ENCODE measurements at places on chromosomes 11 and 22.

- no peak for DNase-seq
These were observed 23.2 kb upstream of the GLYATL1B start for GRCh38 chr11:59062602-59063529.

- DNase-seq: no peak
These were observed 46.7 kb upstream of the PARVG start for GRCh38 chr22:44133901-44134571.

- no peak for DNase-seq
These were observed 206.3 kb upstream of the BLID start for GRCh38 chr11:122322329-122322728.

GRCh38 chr11:72037554-72038311, 39.0 kb downstream of the IL18BP start:
- no peak for DNase-seq

- no peak for DNase-seq
These were observed 3.6 kb downstream of the CTSW start for GRCh38 chr11:65883058-65883761.

DNA sequence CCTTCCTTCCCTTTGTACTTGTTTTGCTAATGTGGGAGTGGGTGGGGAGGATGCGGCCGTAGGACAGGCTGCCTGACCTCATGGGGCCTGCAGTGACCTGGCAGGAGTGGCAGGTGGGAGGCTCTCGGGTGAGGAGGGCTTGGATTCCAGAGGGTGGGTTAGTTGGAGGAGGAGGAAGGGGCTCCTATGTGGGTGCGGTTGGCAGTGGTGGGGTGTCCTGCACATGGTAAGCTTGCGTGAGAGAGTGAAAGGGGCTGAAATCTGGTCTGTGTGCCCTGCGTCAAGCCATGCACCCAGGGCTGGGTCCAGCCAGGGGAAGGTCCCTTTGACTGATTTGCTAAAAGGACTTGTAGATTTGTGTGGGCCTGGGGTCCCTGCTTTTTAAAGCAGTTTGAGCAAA, 90.7 kb upstream of the OR4B1 start:
- DNase-seq: no peak

DNA sequence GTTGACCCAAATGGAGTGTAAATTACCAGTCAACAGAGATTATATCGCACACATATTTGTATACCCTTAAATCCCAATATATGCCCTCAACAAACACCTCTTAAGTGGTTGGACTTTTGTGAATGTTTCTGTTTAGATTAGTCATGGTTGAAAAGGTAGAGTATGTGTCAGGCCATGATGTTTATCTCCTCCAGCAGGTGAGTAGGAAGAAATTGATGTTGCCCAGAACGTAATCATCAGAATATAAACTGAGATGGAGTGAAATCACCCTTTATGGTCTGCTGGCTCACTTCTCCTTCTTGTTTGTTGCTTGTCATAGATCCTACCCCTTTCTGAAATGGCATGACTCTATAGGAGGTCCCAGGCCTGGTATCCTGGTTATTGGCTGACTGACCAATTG, 431.8 kb downstream of the ETS1 start:
- no peak for DNase-seq

DNA sequence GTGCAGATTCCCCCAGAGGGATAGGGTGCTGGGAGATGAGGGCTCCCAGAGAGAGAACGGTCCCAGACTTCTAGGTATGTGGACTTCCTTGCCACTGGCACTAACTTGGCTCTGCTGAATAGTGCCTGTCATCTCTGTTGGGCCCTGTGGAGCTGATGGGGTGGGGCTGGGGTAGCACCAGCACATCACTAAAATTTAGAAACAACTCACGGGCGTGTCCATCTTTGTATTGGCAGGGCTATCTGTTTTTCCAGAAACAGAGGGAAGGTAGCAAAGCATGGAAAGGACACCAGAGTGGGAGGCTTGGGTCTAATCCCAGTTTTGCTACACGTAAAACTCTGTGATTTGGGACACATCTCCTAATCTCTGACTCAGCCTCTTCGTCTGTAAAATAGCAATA, 25.8 kb downstream of the SWAP70 start:
- DNase-seq: no peak

- DNase-seq: no peak
These were observed 69.2 kb upstream of the GRK3 start for GRCh38 chr22:25495285-25495684.

DNA sequence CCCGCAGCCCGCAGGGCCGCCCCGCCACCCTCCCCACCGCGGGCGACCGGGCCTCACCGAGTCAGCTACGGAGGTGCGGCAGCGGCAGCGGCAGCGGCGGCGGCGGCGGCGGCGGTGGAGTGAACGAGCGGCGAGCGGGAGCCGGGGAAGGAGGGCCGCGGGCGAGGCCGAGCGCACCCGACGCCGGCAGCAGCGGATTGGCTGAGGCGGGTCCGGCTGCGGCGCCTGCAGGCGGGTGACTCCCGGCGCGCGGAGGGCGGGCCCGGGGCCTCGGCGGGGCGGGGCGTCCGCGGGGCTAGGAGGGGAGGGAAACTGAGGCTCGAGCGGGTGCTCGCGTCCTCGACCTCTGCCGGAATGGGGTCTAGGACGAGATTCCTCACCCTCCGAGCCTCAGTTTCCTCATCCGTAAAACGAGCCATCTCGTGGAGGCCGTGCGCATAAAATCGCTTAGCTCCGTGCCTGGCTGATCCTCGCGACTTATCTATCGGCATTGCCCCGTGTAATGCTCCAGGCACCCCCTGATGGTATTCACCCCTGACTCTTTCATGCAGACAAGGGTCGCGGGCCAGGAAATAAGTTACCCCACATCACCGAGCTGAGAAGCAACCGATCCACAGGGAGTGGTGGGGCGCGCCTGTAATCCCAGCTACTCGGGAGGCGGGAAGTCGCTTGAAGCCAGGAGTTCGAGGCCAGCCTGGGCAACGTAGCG, at the start of gene CPT1A:
Gene CPT1A (minus strand): TSS at position 199 of the 709 bp plus-strand sequence. CDS start 26,442 bp downstream, outside the sequence.
- DNase-seq: peak; percentile 55

GRCh38 chr11:33507967-33508366, 192.7 kb downstream of the C11orf91 start:
- DNase-seq: no peak

- no peak for DNase-seq
These were observed 22.0 kb upstream of the MAPK1 start for GRCh38 chr22:21889251-21889990.

GRCh38 chr11:46918083-46918787, at the start of gene LRP4:
Gene LRP4 (minus strand): TSS chr11:46918550. CDS start chr11:46918379, 171 bp downstream.
- peak; percentile 39 for DNase-seq

DNA sequence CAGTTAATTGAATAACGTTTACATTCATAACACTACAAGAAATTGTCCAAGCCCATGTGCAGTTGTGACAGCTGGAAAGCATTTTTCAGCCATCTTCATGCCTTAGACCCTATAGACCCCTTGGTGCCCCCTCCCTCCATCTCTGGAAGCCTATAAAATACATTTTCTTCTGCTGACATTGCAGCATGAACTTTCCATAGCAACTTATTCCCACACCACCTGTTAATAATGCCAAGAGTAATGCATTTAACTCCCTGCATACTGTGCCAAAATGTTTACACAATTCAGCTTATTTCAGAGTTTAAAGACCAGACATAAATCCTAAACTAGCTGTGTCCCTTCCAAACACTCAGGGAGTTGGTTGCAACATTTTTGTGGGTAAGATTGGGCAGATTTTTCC, 143.0 kb upstream of the ARHGAP20 start:
- DNase-seq: no peak

- no peak for DNase-seq
These were observed 62.5 kb upstream of the SUSD2 start for GRCh38 chr22:24118689-24119384.

GRCh38 chr11:126327281-126328000, 23.6 kb downstream of the DCPS start:
- no peak for DNase-seq

DNA sequence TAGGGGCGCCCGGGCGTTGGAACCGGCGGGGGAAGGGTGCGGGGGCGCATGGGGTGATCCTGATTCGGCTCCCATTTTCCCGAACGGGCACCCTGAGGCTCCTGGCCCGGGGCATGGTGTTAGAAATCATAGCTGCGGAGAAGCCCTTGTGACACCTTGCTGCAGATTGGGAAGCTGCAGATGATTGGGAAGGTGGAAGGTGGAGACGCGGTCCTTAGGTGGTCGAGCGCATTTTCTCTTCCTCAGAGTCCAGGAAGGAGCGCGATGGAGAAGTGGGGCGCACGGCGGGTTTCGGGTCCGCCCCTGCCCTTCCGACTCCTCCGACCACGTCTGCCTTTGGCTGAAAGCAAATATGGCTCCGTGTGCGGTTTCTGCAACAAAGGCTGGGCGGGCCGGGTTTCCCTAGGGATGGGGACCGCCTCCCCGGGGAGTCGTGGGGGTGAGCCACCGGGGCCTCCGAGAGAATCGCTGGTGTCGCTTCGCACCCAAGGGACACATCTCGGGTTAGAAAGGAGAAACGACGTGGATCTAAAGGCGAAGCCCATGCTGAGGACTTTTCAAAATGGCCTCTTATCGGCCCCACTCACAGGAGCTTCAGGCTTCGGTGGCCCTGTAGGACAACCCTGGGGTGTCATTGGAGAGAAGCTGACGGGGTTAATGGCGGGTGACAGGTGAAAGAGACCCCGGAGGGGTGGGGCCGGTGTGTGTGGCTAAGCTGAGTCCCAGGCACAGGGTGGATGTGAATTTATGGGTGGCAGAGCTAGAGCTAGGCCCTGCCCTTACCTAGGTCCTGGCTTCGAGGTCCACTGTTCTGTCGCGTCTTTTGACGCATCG, 707 bp upstream of the FTH1 start:
- DNase-seq: no peak

DNA sequence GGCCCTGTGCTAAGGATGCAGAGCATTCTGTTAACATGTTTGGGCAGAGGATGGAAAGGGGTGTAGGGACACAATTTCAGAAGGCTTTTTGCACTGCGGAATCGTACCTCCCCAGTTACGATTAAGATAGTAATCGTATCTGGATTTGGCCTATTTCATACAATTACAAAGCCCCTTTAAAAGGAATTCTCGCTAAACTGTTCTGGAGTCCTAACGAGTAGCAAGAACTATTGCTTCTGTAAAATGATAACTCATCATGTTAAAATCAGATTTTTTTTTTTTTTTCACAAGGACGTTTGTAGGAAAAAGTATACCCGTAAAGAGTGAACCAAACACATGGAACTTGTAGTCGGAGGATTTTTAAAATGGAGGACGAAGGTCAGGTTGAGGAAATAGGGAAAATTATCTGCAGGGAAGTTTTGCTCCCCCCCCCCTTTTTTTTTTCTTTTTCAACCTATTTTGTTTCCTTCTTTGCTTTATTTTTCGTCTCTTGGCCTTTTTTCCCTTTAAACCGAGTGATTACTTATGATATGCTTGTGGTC, 934 bp downstream of the HSD17B12 start:
- no peak for DNase-seq

DNA sequence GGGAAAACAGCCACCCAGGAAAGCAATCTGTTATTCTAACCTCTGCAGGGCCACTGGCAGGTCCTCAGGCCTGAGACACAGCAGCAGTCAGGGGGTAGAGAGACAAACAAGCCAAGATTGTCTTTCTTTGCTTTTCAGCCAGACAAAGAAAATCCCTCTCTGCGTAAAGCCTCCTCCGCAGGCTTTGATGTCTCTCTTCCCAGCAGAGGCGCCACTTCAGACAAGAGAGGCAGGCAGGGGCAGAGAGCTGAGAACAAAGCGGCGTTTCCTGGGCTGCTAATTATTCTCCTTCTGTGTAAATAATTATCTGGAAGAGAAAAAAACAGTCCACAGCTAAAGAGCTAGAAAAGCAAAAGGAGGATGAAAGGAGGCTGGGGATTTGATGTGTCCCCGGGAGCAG, 102.7 kb upstream of the SEZ6L start:
- DNase-seq: no peak

DNA sequence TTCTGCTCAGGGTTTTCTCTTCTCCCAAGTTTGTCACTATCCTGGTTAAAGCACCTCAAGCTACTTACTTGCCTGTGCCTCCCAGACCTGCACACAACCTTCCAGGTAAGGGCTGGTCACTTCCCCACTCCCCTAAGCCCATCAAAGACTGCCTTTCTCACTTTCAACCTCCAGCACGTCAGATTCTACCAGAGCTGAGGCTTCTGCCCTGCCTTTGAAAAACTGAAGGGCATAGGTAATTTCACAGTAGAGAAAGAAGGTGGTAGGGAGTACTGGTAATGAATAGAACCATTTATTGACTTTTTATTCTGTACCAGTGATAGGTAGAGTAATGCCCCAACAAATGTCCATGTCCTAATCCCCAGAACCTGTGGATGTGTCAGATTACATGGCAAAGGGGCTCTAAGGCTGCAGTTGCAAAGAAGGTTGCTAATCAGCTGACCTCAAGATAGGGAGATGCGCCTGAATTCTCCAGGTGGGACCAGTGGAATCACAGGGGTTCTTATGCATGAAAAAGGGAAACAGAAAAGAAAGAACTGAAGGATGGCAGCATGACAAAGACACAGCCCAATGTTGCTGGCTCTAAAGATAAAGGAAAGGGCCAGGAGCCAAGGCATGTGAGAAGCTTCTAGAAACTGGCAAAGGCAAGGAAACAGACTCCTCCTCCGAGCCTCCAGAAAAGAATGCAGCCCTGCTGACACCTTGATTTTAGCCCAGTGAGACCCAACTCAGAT, 89.0 kb downstream of the SLC1A2 start:
- DNase-seq: no peak

- DNase-seq: no peak
These were observed 558.6 kb downstream of the NTM start for GRCh38 chr11:131928992-131929391.

- no peak for DNase-seq
These were observed 3.1 kb downstream of the TRPM5 start for GRCh38 chr11:2441171-2441570.

- DNase-seq: no peak
These were observed 642 bp upstream of the PIK3C2A start for GRCh38 chr11:17208257-17208999.

- no peak for DNase-seq
These were observed 46.8 kb downstream of the TBX1 start for GRCh38 chr22:19807161-19807913.

DNA sequence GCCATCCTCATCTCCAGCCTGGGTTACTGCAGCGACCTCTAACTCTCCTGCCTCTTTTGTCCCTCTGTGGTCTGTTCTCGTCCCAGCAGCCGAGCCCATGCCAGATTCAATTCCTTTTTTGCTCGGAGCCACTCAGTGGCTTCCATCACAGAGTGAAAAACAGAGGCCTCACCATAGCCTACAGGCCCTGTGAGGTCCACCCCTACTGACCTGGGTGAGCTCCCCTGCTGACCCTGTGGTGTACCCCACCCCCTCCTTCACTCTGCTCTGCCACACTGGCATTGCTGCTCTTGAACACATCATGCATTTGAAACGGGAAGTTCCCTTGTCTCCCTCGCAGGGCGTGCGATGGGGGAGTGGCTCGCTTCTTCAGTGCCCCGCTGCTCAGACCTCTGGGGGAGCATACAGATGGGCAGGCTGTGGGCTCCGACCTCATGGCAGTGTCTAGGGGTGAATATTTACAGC, 2.1 kb downstream of the AIP start:
- peak; percentile 84 for DNase-seq
